Cerebellum (tissue), 4 donors: ENCODE measurements at places on chromosomes 3 and 15. TPM values are rescaled to one million over a fixed set of nuclear protein-coding genes. Genes with fewer than 3 reads are reported as not detected.

GOLGA6A gene
- total RNA-seq, result 0.36 TPM

CHRFAM7A gene
- 6.4 TPM for total RNA-seq

ARNT2 gene
- total RNA-seq, result 75.5 TPM

CCDC71 gene
- total RNA-seq, result 14.4 TPM

SKOR1 gene
- total RNA-seq, result 14.9 TPM

SHISA5 gene
- total RNA-seq, result 39.5 TPM

GRAMD2A gene
- 0.36 TPM for total RNA-seq

GOLGA8Q gene
- 1.6 TPM for total RNA-seq

CCDC9B gene
- 0.73 TPM for total RNA-seq

CLDN18 gene
- total RNA-seq, result 0.09 TPM

WNT7A gene
- 5.4 TPM for total RNA-seq

IGDCC3 gene
- 19.8 TPM for total RNA-seq

FGF7 gene
- total RNA-seq, result 0.45 TPM

PRTG gene
- 28.8 TPM for total RNA-seq
